ENCODE measurements at places on chromosomes 13 and 19.

- DNase-seq: no peak
These were observed 17.2 kb upstream of the PDCD5 start for GRCh38 chr19:32563761-32564160.

DNA sequence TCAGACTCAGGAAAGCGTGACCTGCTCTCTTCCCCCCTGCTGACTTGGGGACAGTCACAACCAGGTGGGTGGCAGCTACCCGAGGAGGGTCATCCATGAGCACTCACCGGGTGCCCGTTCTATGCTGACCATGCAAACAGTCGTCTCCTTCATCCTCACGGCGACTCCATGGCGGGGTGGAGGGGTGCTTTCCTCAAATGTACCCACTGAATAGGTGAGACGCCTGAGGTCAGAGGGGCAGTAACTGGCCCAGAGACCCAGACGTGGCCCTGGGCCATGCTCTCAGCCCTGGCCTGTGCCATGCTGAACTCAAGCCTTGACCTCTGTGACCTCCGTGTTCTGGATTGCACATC lies 59.2 kb upstream of the TPM4 start:
- no peak for DNase-seq

- no peak for DNase-seq
These were observed 11.0 kb upstream of the BBC3 start for GRCh38 chr19:47241919-47242577.

DNA sequence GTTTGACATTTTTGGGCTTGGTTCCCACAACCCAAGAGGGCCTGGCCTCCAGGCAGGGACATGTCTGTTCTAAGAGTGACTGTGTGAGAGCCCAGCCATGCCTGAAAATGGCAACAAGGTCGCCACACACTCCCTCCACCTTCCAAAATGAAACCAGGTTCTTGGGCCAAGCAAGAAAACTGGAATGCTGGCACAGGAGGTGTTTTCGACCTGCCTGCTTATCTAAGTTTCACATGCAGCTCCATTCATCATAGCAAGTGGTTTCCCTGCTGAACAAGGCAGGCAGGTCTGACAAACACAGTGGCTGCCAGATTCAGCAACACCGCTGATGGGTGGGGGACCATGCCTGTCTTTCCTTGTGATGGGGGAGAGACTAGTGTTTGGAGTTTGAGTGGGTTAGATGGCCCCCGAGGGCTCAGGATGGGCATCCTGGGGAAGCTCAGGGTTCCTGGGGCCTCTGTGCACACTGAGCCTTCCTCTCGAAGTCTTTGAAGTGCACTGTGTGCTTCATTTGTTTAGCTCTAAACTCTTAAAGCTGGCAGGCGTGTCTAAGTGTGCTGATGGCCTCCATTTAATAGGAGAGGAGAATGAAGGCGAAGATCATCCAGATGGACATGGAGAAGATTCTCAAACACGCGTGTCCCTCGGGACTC lies 17.9 kb upstream of the GAS6 start:
- DNase-seq: no peak

DNA sequence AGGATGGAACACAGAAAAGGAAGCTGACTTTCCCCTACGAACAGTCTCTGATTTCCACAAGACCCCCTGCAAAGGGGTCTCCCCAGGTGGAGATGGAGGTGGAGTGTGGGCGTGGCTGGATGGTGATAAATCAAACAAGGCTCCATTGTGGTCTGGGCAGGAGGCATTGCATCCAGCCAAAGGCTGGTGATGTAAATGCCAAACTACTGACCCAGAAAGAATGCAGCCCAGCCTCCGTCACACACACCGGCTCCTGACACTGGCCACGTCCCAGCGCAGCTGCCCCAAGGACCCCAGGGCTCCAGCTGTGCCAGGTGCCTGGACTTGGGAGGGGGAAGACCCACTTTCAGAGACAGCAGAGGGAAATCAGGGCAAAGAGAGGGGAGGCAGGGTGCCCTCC lies 6.3 kb downstream of the SLC7A1 start:
- DNase-seq: no peak

DNA sequence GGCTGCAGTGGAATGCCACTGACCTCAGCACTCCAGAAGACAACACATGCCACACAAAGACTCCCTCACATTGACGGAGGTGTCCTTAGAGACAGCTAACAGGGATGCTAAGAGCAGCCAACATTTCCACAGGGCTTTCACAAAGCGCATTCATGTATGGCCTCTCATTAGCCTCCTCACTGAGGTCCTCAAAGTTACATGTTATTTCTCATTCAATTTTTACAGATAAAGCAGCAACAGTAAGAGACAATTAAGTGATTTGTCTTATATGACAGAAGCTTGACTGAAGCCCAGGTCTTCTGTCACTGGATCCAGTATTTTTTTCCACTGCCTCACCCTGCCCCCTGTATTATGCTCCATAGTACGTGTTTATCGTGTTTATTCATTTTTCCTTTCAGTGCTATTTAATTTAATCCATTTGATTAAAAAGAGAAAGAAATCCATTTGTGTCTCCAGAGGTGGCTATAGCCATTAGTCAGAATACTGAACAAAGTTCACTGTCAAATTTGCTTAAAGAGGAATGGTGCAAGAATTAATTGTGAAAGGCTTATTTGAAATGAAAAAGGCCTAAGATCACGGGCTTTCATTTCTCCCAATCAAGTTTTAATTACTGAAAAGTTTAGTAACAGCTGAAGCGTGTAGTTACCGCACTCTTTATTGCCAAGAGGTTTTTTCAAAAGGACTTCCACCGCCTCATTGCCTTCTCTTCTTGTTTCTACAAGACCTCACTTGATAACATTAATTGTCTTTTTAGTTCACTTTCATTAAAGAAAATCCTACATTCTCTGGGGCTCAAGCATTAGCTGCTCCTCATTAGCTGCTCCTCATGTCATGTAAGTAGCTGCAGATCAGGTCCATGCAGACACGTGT lies 115.0 kb downstream of the COG6 start:
- no peak for DNase-seq

- no peak for DNase-seq
These were observed 25.8 kb downstream of the PIAS4 start for GRCh38 chr19:4033028-4033956.

- no peak for DNase-seq
These were observed 16.8 kb downstream of the MBD3L2B start for GRCh38 chr19:7004313-7004931.

GRCh38 chr13:29733147-29733611 lies 117.2 kb downstream of the UBL3 start:
- peak; percentile 95 for DNase-seq

GRCh38 chr13:109636736-109637135 lies 149.6 kb downstream of the IRS2 start:
- DNase-seq: no peak

DNA sequence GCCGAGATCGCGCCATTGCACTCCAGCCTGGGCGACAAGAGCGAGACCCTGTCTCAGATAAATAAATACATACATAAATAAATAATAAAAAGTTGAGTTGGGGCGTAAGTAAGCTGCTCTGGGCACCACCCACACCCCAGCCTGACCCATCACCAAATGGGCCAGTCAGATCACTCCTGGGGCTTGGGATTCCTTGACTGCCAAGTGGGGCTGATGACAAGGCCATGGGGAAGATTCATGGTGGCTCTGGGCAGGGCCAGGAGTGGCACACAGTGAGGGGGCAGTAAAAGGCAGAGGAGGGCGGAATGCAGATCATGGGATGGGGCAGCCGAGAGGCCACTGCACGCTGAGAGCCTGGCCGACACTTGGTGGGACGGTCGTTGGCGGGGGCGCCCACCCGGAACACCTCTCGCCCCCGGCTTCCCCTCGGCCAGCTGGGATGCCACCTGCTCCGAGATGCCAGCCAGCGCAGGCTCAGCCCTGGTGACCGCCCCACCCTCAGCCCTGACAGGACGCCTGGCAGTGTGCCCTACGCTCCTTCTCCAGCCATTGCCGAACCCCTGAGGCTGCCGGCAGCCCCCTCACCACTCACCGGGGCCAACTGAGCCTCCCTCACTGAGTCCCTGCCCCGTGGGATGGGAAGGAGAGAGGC lies 10.9 kb downstream of the ZNF653 start:
- DNase-seq: no peak

GRCh38 chr13:84136582-84136981 lies 254.3 kb upstream of the SLITRK1 start:
- peak; percentile 6 for DNase-seq

- DNase-seq: no peak
These were observed 417.3 kb downstream of the DIAPH3 start for GRCh38 chr13:59746291-59746962.

GRCh38 chr19:6263735-6264444 lies 15.9 kb downstream of the MLLT1 start:
- DNase-seq: no peak

DNA sequence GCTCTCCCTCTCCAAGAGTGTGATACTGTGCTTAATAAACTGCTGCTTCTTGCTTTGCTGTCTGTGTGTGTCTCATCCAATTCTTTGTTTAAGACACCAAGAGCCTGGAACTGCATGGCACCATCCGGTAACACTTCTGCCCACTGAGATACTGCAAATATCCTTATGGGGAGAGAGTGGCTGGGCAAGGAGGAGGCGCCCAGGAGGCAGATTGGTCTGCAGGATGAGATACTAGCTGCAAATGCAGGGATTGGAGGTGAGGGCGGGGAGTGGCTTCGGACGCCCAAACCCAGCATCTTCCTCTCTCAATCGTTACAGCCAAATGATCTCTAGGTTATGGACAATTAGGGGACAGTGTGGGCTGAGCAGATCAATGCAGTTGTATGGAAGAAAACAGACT lies 1.7 kb upstream of the SIGLEC7 start:
- no peak for DNase-seq

GRCh38 chr13:44894001-44894770 lies 95.1 kb downstream of the NUFIP1 start:
- DNase-seq: no peak

DNA sequence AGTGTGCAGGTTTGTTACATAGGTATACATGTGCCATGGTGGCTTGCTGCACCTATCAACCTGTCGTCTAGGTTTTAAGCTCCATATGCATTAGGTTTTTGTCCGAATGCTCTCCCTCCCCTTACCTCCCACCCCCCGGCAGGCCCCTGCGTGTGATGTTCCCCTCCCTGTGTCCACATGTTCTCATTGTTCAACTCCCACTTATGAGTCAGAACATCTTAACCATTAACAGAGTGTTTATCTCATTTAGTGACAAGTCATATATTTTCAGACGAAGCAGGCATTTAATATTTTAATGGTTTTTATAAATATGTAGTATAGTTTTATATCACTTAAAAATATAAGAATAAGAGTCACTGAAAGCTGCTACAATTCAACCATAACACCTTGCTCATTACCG lies 780.5 kb upstream of the ARGLU1 start:
- DNase-seq: no peak

All from MV-4-11 (cell line).